NCI-H2029 treated with DMSO at 0.1 percent for 48 hours (cell line): ENCODE measurements at places on chromosomes 1 and 21.

- DNase-seq = peak; percentile 15
Observed at GRCh38 chr1:6794164-6794563, 8.9 kb downstream of the CAMTA1 start.

- DNase-seq = peak; percentile 67
Observed at GRCh38 chr1:44652445-44653106, 21.7 kb downstream of the TMEM53 start.

- DNase-seq = no peak
Observed at GRCh38 chr1:201849372-201850052, 20.6 kb downstream of the IPO9 start.

- DNase-seq = no peak
Observed at GRCh38 chr1:26305667-26306289, 658 bp downstream of the UBXN11 start.

DNA sequence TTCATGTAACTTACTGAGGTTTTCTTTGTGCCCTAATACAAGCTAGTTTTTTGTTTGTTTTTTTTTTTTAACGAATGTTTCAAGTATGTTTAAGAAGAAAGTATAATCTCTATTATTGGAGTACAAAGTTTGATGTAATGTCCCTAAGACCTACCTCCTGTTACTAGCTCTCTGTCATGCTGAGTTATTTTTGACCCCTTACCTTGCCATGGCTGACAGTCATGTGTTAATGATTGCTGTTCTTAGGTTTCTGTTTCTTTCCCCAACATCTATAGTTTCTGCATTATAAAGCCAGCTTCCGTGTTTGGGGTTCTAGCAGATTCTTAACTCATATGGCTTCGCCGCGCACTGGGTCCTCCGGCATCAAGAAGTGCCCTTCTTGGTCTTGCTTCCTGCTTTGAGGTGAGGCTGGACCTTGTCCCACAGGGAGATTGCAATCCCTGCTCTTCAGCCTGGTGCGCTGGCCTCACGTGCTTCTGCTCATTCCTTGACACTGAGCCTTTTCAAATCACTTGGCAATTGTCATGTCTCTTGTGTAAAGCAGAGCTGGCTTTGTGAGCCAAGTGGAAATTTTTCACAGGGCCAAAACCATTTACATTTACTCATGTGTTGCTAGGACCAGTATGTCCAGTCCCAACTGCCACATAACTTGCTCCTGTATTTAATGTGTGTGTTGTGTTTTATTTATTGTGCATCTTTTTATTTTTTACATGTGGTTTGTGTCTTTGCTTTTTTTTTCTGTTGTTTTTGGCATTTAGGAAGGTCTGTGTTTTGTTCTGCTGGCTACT is 135.0 kb upstream of the COL6A1 start:
- DNase-seq = no peak

DNA sequence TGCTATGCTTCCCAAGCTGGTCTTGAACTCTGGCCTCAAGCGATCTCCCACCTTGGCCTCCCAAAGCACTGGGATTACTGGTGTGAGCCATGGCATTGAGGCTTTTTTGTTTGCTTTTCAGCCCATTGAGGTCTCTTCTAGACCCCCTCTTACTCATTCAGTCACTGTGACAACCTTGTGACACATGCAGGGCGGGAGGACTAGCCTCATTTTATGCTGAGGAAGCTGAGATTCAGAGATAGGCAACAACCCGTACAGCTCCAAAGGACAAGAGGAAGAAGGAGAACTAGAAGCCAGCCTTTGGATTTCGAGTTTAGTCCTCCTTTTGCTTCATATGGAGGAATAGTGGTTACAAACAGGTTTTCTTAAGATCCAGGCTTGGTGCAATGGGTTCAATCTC is 83.9 kb upstream of the WDR26 start:
- no peak for DNase-seq

- no peak for DNase-seq
Observed at GRCh38 chr1:109919303-109919702, 8.7 kb downstream of the CSF1 start.

DNA sequence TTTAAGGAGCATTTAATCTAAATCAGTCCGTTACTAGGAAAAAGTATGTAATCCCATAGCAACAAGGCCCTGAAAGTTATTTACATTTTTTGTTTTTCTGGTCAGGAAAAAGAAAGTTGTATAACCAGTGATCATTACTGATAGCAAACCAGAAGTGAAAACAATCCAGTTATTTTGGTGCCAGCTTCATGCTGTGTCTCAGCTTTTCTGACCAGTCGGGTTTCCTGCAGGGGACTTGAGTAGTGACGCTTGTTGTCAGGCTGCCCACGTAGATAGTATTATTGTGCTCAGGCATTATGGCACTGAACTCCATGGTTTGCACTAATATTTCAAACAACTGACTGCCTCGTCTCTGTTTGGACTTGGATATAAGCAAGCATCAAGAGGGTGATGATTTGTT is 55.2 kb downstream of the SASS6 start:
- DNase-seq = no peak

GRCh38 chr1:64025051-64025450 is 178.4 kb upstream of the UBE2U start:
- no peak for DNase-seq

DNA sequence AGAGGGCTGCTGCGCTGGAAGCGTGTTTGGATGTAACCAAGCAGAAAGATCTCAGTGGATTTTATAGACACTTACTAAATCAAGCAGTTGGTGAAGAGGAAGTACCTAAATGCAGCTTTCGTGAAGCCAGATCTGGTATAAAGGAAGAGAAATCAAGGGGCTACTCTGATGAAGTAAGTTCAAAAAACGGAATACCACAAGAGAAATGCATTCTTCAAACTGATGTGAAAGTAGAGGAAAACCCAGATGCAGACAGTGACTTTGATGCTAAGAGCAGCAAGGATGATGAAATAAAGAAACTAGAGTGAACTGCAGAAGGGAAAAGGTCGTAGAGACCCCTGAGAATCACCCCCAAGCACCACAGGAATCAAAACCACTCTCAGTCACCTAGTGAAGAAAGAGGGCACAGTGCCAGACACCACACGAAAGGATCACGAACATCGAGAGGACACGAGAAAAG is 40.8 kb upstream of the NEXN start:
- DNase-seq = no peak

DNA sequence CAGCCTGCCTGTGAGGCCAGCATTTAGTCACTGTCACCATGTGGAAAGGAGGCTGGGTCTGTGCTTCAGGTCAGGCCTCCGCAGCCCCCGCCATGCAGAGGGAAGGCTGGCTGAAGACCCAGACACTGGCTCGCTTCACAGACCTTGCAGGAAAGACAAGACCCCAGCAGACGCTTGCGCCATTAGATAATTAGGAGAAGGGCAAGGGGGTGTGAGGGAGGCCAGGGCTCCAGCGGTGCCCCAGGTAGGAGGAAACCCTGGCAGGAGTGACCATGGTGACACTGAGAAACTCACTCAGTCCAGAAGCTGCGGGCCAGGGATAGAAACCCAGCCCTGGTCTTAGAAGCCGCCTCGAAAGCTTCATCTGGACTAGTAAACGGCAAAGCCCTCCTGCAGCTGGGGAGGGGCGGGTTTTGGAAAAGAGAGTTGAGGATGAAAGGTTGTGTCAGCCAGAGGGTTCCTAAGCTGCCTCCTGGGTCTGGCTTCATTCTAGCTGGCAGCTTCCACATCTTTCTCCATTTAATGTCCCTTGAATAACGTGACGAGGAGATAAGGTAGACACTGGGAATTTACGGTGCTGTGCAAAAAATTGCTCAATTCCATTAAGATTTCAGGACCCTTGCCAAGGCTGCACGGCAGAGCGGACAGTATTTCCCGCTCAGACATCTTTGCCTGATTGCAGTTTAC is 294.1 kb upstream of the VAMP3 start:
- DNase-seq = no peak

DNA sequence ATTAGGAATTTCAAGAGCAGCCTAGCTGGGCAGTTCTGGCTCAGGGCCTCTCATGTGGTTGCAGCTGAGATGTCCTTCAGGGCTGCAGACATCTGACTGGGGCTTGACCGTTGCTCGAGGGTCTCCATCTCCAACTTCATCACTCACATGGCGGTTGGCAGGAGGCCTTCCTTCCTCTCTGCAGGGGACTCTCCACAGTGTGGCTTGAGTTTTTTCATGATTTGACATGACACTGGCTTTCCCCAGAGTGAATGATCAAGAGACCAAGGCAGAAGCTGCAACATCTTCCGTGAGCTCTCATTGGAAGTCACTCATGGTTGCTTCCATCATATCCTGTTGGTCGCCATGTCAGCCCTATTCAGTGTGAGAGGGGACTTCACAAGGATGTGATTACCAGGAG is 74.6 kb downstream of the RUNX3 start:
- no peak for DNase-seq

DNA sequence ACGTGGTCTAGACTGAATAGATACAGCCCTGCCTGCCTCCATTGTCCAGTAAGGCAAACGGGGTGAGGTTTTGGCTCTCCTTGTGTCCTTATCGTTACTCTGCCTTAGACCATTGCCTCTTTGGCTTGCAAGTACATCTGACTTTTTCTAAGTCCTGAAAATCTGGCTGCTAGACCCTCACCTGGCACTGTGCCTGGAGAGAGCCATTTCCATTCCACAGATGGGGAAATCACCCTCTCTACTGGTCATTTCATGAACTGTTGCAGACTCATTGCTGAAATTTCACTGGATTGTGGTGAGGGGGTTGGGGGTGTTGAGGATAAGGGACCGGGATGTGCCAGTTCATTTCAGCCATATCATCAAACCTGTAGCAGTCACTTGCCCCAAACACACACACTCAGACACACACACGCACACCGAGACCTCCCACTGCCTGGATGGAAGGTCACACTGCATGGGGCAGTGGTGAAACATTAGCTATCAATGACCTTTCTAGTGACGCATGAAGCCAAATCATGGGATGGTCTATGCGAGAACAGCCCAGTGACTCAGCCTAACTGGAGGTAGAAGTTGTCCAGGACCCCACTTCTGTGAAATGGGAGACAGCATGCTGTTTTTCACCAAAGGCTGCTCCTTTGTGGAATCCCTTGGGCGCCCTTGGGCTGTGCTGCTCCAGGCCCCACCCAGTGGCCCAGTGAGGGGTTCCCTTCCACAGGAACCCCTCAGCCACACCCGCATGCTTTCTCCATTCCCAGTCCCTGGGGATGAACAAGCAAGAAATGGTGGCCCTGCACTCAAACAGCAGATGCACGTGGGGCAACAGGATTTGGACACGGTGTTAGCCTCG is 34.9 kb upstream of the VASH2 start:
- no peak for DNase-seq

DNA sequence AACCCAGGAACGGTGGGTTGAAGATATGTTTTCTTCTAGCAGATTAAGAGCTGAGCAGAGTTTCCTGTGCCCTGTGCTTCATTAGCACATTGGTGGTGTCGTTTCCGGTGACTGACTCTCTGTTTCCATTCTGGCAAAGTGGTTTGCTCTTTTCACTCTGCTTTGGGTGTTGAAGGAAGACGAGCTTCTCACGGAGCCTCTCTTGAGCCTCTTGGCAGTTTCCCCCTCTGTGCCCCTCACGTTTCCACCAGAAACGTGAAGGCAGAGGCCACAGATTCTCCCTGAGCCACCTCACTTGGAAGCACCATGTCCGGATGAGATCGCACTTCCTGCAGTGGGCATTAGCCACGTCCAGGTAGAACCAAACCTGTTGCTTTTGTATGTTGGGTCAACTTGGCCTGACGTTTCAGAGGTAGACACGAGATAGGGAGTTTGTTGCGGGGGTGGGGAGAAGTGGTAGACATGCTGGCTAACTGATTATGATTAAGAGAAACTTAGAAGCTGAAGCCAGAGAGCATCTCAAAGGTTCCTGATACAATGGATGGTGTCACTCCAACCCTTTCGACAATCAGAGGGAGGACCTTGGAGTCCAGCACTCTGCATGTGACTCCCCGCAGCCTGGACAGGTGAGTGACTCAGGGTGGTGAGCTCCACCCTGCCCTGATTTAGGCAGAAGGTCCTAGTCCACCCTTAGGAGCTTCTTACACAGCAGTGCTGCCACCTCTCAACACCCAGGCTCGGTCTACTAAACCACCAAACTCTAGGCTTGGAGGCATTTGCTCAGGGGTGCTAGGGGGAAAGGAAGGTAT is at the start of gene LAX1:
Gene LAX1, plus strand, starts transcription at position 155 of the 809 bp plus-strand sequence. Its CDS starts 383 bp downstream, at position 538.
- DNase-seq = no peak

- no peak for DNase-seq
Observed at GRCh38 chr1:2508751-2509150, 17.6 kb downstream of the PANK4 start.

DNA sequence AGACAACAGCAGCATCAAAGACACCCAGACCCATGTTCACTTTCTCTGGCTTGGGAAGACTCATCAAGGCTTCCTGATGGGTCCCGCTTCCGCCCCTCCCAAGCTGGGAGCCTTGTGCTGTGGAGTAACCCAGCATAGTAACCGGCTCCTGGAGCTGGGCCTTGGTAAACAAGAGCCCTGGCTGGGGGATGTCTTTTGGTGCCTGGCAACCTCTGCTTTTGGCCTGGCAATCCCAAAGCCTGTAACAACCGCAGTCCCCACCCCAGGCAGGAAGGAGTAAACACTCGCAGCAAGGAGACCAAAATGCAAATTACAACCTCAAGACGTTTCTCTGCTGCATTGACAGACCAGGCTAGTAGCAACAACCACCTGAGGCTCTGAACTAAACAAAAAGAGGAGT is 16.9 kb upstream of the THRAP3 start:
- DNase-seq = peak; percentile 42

- no peak for DNase-seq
Observed at GRCh38 chr1:87743256-87743655, 414.6 kb downstream of the LMO4 start.

GRCh38 chr1:117034791-117035290 is 25.3 kb upstream of the TTF2 start:
- DNase-seq = no peak

- DNase-seq = peak; percentile 67
Observed at GRCh38 chr1:35882945-35883634, at the start of gene AGO1. Gene AGO1, plus strand, starts transcription at chr1:35883209. Its CDS starts 213 bp downstream, at chr1:35883422.

GRCh38 chr1:225872075-225872430 is 10.1 kb downstream of the TMEM63A start:
- DNase-seq = no peak

DNA sequence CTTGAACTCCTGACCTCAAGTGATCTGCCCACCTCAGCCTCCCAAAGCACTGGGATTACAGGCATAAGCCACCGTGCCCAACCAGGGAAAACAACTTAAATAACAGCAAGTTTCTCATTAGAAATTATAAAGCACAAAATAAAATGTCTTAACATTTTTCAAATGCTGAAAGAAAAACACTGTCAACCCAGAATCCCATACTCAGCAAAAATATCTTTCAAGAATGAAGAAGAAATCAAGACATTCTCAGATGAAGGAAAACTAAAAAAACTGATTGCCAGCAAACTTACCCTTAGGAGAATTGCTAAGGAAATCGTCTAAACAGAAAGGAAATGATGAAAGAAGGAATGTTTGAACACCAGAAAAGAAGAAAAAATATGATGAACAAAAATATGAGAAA is 191.1 kb upstream of the NR5A2 start:
- DNase-seq = no peak

DNA sequence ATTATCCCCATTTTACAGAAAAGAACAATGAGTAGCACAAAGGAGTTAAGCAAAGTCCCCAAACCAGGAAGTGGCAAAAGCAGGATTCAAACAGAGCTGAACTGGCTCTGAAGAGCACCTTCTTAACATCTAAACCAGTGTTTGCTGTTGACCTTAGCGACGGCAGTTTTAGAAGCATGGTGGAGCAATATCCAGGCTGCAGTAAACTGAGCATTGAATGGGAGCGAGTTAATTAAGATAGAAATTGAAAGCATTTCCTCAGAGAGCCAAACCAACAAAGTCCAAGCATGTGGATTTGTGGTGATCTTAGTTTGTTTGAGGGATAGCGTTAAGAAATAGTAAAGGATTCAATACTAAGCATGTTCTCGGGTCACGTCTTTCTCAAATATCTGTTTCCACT is 13.4 kb upstream of the ZNF281 start:
- DNase-seq = no peak

GRCh38 chr1:67171978-67172377 is 5.7 kb downstream of the IL23R start:
- no peak for DNase-seq

GRCh38 chr1:171433451-171433850 is 51.9 kb upstream of the PRRC2C start:
- no peak for DNase-seq
